Fibroblast of skin of left quadriceps (primary cell): ENCODE measurements at places on chromosomes 4 and X.
A peak's percentile ranks its signal among the peaks of the same experiment; 100 is the strongest.

GRCh38 chr4:26780539-26780938 lies 80.1 kb upstream of the STIM2 start:
- DNase-seq, result peak; percentile 11

- no peak for DNase-seq
These were observed 372.6 kb upstream of the CTSO start for GRCh38 chr4:156326246-156326645.

GRCh38 chr4:108100827-108101226 lies 67.9 kb downstream of the LEF1 start:
- DNase-seq, result no peak

GRCh38 chr4:137393044-137393443 lies 139.2 kb downstream of the PCDH18 start:
- peak; percentile 18 for DNase-seq

DNA sequence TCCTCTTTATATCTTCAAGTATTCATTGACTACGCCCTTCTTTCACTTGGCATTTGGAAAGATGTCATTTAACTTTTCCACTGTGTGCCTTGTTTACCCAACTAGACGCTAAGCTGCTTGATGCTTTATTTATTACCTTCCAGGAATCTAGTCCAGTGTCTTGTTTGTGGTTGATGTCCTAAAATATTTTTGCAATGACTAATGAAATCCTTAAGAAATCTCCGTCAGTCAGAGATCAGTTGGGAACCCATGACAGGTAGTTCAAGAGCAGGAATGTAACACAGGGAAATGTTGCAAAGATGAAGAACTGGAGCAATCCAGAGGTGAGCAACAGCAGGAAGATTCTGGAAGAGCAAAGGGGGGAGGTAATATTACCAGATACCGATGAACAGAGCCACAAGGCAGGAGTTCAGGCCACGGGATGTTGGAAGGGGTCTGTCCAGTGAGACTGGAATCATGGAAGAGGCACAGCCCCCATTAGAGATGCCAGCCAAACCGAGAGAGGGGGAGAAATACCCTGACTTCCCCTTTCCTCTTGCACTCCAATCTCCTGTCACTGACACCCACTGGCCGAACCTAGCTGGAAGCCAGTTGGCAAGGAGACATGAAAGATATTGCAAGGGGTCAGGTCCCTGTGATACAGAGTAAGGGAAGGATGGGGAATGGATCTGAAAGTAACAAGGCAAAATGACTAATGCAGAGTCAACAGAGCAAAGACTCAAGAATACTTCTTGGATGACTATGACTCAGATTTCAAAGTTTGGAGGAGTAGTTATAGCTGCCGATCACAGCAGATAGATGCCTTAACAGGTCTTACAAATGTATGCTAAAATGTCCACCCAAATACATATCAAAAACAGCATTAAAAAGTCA lies 62.7 kb upstream of the PHKA2 start:
- peak; percentile 3 for DNase-seq

DNA sequence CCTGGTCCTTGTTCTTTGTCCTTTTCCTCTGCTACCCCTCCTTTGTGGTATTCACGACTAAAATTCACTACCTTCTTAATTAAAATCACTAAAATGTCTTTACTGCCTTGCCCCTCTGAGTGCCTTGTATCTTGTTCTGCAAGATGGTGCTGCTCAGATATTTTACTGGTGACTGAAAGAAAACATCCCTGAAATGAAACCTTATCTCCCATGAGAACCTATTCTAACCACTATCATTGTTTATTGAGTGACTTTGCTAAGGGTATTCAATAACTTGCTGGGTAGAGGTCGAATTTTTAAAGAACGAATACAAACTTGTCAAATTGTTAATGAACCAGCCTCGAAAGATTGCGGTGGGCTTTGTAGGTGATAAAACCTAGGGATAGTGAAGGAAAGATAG lies 52.8 kb downstream of the SPRY1 start:
- no peak for DNase-seq

DNA sequence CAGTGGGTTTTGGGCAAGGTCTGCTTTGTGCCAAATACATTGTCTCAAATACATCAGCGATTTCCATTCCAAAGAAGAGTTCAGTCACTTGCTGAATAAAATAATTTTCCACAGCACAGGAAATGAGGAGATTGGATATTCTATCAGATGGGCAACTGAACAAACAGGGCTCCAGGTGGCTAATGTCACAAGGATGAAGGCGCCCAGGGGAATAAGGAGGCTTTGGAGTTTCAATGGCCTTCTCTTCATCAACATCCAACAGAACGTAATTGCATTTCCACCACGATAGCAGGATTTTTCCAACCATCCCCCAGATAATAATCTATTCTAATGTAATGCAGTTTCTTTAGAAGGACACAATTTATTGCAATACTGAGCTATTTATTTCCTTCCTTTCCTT lies 104.7 kb upstream of the KLHL13 start:
- DNase-seq, result no peak

DNA sequence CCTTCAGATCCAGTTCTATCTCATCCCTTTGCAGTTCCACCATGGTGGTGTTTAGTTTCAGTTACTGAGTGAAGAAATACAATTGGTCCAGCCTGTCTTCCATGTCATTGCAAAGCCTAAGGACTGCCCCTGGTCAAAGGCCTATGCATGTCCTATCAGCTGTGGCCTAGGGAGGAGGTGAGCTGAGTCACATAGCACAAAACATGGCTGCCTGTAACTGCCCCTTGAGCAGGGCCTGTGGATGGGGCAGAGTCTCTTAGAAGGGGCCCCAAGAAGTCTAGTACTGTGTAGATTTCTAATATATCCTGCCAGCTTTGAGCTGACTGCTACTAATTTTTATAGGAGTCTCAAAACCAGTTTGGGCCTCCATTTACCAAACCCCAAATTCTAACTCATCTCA lies 296.7 kb downstream of the FBXW7 start:
- DNase-seq, result no peak

DNA sequence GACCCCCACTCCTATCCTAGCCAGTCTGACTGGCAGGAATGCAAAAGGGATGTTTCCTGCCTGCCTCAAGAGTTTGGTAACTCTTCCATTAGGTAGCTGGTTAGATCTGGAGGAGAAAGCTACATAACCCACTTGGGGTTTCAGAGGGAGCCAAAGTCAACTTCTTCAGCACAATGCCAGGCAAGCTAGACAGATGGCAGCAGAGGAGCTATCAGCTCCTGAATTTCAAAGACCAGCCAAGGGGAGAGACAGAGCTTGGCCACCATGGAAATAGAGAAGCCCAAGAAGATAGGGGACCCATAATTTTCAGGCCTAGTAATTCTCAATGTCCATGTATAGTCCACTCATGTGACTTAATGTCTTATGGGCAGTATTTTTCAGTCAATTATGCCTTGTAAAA lies 56.4 kb downstream of the PGRMC1 start:
- DNase-seq, result no peak

- DNase-seq, result peak; percentile 94
These were observed 108.3 kb upstream of the ARSJ start for GRCh38 chr4:114087596-114088230.

DNA sequence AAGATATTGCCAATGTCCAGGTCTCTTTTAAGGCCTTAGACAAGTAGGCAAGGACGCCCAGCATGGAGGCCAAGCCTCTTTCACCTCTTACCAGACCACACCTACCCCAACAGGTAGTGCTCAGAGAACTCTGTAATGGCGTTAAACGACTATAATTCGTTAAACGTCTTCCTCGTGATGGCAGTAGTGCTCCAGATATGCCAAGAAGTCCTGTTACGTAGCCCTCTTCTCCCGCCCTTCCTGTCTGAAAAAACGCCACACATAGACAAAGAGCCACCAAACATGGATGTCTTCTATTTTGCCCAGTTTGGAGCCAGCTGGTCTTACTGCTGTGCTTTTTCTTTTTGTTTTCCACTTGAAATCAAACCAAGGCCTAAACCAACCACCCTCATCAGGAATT lies 190.7 kb downstream of the OR13H1 start:
- no peak for DNase-seq

- DNase-seq, result no peak
These were observed 5.1 kb upstream of the SLC10A3 start for GRCh38 chrX:154495472-154495922.

DNA sequence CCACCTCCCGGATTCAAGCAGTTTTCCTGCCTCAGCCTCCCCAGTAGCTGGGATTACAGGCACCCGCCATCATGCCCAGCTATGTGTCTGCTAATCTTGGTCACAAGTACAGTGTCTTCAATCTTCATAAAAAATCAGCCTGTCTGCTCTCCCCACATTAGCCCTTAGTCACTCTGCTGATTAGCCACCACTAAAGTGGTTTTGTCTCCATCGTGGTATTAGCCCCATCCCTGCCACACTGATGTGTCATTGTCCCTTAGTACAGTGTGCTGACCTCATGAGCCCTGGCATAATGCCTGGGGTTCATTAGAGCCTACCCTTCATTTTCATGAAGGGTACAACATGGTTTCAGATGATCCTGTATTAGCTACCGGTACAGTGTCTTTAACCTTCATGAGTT lies 49.9 kb downstream of the ZNF157 start:
- DNase-seq, result no peak

DNA sequence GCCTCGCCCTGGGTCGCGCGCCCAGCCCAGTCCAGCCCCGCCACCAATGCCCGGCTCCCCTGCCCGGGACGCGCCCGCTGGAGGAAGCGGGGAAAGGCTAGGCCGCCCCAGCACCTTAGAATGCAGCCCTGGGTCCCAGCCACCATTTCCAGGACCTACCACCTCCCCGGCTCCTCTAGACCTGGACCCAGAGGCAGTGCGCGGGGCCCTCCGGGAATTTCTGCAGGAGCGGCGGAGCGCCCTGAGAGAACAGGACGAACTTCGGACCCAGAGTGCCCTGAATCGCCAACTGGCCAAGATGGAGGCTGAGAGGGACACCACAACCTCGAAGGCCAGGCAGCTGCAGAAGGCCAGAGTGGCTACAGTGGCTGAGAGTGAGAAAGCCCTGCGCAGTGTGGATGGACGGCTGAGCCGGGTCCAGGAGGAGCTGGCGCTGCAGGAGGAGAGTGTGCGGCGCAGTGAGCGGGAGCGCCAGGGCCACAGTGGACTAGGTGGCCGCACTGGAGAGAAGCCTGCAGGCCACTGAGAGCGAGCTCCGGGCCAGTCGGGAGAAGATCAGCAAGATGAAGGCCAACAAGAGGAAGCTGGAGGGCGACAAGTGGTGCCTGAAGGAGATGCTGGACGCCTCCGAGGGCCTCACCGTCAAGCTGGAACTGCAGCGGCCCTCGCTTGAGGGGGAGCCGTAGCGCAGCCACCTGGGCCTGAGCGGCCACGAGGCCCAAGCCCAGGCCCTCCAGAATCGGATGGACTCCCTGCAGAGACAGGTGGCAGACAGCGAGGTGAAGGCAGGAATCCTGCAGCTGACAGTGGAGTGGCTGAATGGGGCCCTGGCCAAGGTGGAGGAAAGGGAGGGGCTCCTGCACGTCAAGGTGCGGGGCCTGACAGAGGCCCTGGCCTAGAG lies 15.5 kb downstream of the SMIM10L2A start:
- DNase-seq, result no peak
